ENCODE measurements at places on chromosomes 7 and 10.

GRCh38 chr10:5987747-5988146 lies 10.4 kb upstream of the IL15RA start:
- no peak for DNase-seq

- no peak for DNase-seq
Measured at GRCh38 chr7:93238748-93239147, 6.6 kb downstream of the VPS50 start.

- no peak for DNase-seq
Measured at GRCh38 chr7:73449422-73449821, 15.8 kb downstream of the FZD9 start.

- no peak for DNase-seq
Measured at GRCh38 chr10:61992059-61992460, 90.6 kb downstream of the ARID5B start.

DNA sequence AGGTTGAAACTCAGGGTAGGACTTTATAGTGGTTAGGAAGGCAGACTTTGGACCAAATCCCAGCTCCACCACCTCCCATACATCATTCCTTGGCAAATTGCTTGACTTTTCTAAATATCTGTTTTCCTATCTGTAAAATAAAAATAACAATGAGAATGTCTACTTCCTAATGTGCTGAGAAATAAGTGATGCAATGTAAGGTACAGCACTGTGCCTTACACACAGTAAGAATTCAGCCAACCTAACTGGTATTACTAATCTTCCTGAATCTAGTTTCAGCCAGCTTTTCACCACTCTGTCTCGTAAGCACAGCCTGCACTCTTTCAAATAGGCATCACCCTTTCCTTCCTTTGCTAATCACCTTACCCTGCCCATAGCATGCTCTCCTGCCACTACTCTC lies 9.7 kb downstream of the PRLHR start:
- no peak for DNase-seq

All from T47D (cell line).